ENCODE measurements at places on chromosomes 5 and 9.
A peak's percentile ranks its signal among the peaks of the same experiment; 100 is the strongest.

DNA sequence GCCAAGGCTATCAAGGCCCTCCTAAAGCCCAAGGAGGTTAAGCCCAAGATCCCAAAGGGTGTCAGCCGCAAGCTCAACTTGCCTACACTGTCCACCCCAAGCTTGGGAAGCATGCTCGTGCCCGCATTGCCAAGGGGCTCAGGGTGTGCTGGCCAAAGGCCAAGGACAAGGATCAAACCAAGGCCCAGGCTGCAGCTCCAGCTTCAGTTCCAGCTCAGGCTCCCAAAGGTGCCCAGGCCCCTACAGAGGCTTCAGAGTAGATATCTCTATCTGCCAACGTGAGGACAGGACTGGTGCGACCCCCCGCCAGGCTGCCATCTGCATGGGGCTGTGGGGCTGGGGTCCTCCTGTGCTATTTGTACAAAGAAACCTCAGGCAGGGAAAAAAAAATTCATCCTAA is 3.3 kb downstream of the HOMER1 start:
- no peak for DNase-seq

DNA sequence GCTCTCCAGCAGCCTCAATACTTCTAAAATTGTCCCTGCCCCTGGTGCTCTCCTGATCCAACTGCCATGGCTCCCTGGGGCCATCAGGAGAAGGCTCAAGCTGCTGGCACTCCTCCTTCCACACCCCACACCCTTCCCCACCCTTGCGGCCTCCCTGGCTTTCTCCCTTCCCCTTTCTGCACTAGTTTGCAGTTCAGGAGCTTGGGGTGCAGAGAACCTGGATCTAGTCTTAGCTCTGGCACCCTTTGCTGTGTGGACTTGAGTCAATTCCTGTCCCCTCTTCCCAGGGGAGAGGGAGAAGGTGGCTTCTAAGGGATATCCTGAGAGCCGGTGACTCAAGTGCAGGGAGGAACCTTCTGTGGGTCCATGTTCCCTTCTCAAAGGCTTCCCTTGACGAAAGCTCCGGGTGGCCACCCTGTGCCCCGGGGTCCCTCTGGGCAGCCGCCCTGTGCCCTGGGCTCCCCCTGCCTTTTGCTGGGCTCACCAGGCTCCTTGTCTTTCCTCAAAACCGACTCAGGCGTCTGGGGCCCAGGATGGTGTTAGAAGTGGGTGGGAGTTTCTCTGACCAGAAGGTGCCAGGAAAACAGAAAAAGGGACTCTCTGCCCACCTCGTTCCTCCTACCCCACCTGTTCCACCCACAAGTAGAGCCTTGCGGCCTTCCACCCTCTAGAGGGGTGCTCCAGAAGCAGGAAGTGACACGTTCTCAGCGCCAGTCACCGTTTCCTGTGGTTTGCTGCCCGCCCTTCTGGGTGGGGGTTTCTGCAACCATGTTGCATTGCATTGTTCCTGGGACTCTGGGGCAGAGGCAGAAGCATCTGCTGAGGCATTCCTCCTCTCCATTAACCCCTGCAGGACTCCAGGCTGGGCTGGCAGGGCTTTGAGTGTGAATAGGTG is 15.0 kb downstream of the GLIPR2 start:
- DNase-seq: peak; percentile 83

DNA sequence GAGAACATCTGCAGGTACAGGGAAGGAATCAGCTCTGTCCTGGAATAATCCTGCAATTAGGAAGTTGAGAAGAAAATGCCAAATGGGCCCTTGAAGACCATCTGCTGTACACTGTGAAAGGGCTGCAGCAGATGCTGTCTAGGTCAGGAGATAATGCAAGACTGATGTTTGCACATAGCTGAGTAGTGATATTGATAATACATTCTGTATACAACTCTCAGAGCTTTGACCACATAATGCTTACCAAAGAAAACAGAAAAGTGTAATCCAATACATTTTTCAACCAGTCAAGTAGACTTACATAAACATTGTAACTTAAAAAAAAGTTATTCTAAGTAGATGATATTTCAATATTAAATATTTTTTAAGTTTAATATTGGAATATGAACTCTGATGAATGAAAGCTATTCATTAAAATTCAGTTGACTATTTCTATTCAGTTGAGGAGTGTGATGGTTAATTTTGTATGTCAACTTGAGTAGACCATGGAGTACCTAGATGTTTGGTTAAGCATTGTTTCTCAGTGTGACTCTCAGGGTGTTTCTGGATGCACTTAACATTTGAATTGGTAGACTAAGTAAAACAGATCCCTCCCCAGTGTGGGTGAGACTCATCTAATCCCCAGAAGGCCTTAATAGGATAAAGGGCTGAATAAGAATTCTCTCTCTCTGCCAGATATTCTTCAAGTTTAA is 380.1 kb upstream of the PRR16 start:
- DNase-seq: no peak

- DNase-seq: no peak
Observed at GRCh38 chr9:137163365-137163715, 6.5 kb downstream of the LRRC26 start.

DNA sequence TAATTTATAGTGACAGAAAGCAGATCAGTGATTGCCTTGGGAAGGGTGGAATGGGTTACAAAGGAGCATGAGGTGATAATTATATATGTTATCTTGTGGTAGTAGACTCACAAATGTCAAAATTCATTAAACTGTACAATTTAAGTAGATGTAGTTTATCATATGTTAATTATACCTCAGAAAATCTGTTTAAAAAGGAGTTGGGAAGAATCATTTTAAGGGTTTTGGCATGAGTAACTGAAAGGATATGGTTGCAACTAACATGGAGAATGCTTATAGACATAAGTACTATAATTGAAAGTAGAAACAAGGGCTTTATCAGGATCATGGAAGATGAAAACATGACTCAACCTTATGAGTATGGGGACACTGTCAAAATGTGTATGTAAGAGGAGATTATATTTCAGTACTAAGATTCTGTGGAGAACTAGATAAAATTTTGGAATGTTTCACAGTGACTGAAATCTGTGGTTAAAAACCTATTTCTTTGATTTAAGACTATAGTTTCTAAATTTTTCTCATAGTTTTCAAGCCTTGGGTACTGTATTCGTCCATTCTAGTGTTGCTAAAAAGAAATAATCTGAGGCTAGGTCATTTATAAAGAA is 73.3 kb downstream of the FCHO2 start:
- DNase-seq: no peak

All from activated CD4-positive, alpha-beta T cell treated with anti-CD3 and anti-CD28 coated beads, Interleukin-2, amount 50 U/mL, for 1 hour (primary cell).